ENCODE measurements at places on chromosomes 5 and 9.

DNA sequence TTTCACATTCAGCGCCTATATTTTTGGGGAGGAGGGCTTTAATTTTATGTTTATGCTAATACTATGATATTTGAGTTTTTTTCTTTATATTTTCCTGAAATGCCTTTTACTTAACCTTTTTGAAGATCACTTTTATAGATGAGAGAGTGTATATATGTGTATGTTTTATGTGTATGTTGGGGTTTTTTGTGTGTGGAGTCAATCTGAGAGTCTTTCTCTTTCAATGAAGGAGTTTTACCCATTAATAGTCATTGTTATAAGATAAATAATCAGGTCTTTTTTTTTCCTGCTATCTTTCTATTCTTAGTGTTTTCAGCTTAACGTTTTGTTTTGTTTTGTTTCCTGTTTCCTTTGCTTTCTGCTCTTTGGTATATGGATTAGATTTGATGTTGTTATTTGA is 112.2 kb downstream of the TEX10 start:
- no peak for DNase-seq

- no peak for DNase-seq
Measured at GRCh38 chr5:127351418-127351817, 60.8 kb downstream of the MEGF10 start.

DNA sequence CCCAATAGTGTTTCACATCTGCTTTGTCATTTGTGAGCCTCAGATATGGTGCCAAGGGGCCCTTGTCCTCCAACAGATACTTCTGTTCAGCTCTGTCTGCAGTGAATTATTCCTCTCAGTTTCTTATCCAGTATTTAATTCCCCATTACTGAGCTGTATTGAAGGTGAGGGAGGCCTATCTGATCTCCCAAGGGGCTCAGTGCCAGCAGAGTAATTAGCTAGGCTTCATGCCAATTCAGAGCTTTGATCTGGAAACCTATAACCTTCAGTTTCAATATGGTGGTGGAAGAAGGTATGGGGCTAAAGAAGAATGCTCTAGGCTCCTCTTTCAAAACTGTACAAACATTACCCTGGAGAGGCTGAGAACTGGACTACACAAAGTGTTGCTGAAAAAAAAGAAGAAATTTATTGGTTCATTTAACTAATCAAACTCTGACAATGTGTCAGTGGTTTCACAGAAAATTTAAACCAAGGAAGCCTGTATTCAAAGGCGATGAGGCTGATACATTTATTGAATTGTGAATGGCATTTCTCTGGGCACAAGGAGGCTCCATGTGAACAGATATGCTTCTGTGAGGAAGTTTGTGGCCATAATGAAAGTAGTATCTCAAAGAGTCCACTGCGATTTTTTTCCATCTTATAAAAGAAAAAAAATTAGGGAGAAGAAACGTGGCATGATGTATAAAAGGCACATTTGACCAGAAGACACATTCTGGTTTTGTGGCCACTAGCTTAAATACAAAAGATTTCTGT is 397.8 kb downstream of the TLE4 start:
- DNase-seq = no peak

DNA sequence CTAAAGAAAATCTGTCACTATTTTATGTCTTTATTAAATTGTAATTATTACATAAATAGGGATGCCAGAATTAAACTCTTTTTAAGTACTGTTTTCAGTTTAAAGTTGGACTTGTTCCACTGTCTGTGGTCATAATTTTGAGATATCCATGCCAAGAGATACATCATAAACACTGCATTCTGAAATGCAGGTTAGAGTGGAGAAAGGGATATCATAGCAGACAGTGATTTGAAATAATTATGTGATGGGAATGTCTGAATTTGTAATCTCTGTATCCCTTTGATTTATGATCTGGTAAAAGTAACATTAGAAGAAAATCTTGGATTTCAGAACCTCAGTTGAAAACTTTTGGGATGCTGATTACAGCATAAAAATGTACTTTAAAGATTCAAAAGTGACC is 222.1 kb downstream of the GOLPH3 start:
- no peak for DNase-seq
